Lung (tissue), 17 donors: ENCODE measurements at places on chromosomes 7 and 10.

DNA sequence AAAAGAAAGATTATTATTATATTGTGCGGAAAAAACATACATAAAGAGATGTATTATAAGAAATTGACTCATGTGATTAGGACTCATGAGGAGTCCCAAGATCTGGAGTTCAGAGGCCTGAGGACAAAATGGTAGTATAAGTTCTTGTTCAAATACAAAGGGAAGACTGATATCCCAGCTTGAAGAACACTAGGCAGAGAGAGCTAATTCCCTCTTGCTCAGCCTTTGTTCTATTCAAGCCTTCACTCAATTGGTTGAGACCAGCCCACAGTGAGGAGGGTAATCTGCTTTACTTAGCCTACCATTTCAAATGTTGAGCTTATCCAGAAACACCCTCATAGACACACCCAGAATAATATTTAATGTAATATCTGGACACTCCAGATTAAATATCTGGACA, 1683.8 kb downstream of the REEP3 start:
- H3K27ac ChIP-seq: no peak overlapping the region
- H3K4me1 ChIP-seq: no peaks in the 10 kb centered on the region
- H3K36me3 ChIP-seq: no peaks in the 10 kb centered on the region
- no peaks in the 10 kb centered on the region for H3K27me3 ChIP-seq
- no peak overlapping the region for H3K4me3 ChIP-seq
- no peak for DNase-seq

DNA sequence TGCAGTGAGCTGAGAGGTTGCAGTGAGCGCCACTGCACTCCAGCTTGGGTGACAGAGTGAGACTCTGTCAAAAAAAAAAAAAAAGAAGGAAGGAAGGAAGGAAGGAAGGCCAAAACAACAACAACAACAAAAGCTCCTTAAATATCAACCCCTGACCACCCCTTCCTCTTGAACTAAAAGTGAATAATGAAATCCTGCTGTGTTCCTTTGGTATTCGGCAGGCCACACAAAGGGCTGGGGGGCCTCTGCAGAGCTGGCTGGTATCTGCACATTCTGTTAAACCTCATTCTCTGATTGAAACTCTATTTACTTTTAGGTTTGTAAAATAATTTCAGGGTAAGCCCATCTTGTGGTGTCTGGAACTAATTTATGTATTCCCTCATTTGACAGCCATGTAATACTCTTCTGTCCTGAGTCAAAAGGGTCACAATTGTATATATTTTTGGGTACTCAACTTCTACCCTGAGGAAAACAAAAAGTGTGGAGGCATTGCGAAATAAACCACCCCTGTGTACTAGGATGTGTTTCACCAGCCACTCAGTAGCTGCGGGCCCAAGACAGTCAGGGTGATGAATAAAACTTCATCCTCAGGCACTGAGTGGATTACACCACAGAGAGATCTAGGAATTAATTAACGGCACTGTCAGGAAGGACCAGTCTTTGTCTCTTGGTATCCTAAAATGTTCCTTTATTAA, 446.4 kb upstream of the PFKP start:
- no peak overlapping the region for H3K4me3 ChIP-seq
- no peaks in the 10 kb centered on the region for H3K36me3 ChIP-seq
- peaks cover 4% of the 10 kb centered on the region for H3K27me3 ChIP-seq

DNA sequence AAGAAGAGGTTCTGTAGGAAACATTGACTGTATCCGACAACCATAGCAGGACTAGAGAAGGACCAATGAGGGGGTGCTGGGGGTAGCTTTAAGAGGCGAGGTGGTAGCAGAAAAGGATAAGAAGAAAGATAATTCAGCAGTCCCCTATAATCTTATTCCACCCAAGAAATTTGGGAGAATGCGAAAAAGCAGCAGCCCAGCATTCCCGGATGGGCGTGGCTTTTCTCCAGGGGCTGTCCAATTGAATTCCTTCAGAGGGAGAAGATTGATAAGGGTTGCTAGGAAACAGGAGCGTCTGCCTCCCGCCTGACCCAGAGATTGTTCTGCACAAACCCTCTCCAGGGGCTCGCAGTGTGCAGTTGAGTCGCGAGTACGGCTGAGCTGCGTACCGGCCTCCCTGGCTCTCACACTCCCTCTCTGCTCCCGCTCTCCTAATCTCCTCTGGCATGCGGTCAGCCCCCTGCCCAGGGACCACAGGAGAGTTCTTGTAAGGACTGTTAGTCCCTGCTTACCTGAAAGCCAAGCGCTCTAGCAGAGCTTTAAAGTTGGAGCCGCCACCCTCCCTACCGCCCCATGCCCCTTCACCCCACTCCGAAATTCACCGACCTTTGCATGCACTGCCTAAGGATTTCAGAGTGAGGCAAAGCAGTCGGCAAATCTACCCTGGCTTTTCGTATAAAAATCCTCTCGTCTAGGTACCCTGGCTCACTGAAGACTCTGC, at the start of gene GRM3:
GRM3 (plus strand) TSS at position 349 of the 721 bp plus-strand sequence. CDS start 121,237 bp downstream, outside the sequence.
- H3K36me3 ChIP-seq: no peaks in the 10 kb centered on the region
- DNase-seq: peak; percentile 68
- H3K4me3 ChIP-seq: no peak within 1 kb of the TSS
- H3K27me3 ChIP-seq: peaks cover 38% of the 10 kb centered on the region
- peaks cover 21% of the 10 kb centered on the region for H3K4me1 ChIP-seq

- H3K4me1 ChIP-seq: no peaks in the 10 kb centered on the region
- no peak for DNase-seq
- peaks cover 7% of the 10 kb centered on the region for H3K36me3 ChIP-seq
- no peaks in the 10 kb centered on the region for H3K27me3 ChIP-seq
- no peak overlapping the region for H3K4me3 ChIP-seq
Measured at GRCh38 chr7:99422625-99423024, 13.9 kb downstream of the BUD31 start.

DNA sequence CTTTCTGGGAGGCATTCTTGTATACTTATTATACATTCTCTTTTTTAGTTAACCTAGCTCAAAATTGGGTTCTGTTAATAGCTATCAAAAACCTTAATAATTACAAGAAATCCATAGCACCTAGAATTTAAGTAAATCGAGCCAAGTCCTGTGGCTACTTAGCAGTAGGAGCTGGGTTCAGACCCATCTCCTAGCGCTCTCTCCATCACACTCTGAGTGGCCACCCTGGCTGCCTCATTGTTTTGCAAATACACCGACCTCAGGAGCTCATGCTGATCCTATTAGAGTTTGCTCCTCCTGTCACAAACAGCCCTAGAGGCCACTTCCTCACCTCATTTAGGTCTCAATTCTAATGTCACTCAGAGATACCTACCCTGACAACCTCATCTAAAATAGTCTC, 46.2 kb upstream of the OSBPL3 start:
- H3K27ac ChIP-seq: no peak overlapping the region
- no peak for DNase-seq
- no peak overlapping the region for H3K4me3 ChIP-seq
- H3K36me3 ChIP-seq: no peaks in the 10 kb centered on the region
- no peaks in the 10 kb centered on the region for H3K27me3 ChIP-seq

DNA sequence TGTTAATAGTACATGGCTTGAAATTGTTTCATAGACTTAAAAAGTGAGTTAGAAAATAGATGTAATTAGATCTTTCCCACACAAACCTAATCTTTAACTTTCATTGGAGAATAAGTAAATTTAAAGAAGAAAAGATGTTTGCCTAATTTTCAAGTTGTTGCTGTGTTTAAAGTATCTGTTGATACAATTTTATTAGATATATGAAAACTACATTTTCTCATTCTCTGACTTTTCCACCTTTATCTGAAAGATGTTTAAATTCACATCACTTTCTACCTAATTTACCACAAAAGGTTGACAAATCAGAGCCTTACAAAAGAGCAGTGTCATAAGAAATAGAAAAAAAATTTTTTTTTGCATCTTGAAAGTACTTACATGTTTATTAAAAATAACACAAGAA, 45.8 kb downstream of the SHOC2 start:
- no peaks in the 10 kb centered on the region for H3K36me3 ChIP-seq
- H3K4me3 ChIP-seq: no peak overlapping the region
- no peak for DNase-seq
- H3K27ac ChIP-seq: no peak overlapping the region

DNA sequence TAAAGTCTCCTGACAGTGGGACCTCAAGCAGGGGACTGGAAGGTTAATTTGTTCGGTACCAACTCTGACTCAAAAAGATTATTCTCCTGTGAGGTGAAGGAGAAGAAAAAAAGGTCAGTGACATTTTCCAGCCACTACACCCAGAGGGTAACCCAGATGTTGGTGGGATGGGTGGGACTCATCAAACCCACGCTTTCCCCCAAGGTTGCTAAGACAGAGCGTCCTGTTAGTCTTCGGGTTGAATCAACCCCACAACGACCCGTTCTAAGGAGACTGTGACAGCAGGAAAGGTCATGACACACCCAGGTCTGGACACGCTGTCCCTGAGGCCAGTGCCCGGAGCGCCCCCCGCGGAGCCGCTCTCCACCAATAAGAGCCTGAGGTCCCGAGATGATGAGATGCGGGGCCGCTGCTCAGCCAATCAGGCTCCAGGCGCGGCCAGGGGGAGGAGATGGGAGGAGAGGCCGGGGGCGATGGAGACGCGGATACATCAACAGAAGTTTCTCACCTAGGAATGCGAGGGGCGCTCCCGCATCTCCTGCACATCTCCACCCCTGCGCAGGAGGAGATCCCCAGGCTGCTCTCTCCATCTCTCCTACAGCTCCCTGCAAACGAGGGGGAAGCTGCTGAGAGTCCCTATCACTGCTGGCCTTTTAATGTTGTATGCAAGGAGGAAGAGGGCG, at the start of gene WNT16:
WNT16 (plus strand) TSS at position 493 of the 683 bp plus-strand sequence. CDS start 293 bp downstream, outside the sequence.
- H3K27ac ChIP-seq: no peak within 1 kb of the TSS
- no peak for DNase-seq
- no peak within 1 kb of the TSS for H3K4me3 ChIP-seq
- no peaks in the 10 kb centered on the region for H3K4me1 ChIP-seq
- peaks cover 52% of the 10 kb centered on the region for H3K27me3 ChIP-seq
- no peaks in the 10 kb centered on the region for H3K36me3 ChIP-seq

GRCh38 chr7:76069238-76069638, 21.3 kb downstream of the MDH2 start:
- H3K4me3 ChIP-seq: no peak overlapping the region
- H3K27me3 ChIP-seq: no peaks in the 10 kb centered on the region
- DNase-seq: peak; percentile 76
- peaks cover 31% of the 10 kb centered on the region for H3K36me3 ChIP-seq
- no peaks in the 10 kb centered on the region for H3K4me1 ChIP-seq

DNA sequence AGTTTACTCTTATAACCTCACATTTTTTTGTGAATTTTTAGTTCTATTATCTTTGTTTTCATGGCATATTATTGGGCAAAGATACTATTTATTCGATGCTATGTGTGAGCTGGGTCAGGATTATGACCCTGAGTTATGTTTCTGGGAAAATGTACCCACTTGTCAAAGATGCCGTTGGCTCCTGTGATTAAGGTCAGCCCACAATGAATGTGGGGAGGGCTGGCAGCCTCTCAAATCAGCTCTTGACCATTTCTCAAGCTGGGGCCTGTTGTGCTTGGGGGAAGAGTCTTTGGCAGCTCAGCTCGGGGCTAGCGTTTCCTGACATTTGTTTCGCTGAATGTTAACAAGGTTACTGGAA, 97.5 kb downstream of the TCF7L2 start:
- H3K27me3 ChIP-seq: no peaks in the 10 kb centered on the region
- peak overlapping the region; percentile 66 for H3K27ac ChIP-seq
- no peaks in the 10 kb centered on the region for H3K36me3 ChIP-seq
- DNase-seq: no peak
- no peak overlapping the region for H3K4me3 ChIP-seq
- H3K4me1 ChIP-seq: peaks cover 5% of the 10 kb centered on the region

DNA sequence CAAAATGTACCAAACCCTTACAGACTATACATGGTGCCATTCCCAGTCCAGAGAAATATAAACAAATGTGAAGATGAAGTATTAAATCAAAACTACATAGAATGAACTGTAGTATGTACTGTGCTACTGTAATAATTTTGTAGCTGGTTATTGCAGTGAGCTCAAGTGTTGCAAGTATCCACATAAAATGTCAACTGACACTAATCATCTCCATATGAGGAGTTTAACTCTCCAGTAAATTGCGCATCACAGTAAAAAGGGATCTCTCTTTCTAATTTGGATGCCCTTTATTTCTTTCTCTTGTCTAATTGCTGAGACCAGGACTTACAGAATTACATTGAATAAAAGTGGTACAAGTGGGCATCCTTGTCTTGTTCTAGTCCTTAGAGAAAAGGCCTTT, 165.5 kb downstream of the CPED1 start:
- no peak for DNase-seq
- H3K27me3 ChIP-seq: no peaks in the 10 kb centered on the region

DNA sequence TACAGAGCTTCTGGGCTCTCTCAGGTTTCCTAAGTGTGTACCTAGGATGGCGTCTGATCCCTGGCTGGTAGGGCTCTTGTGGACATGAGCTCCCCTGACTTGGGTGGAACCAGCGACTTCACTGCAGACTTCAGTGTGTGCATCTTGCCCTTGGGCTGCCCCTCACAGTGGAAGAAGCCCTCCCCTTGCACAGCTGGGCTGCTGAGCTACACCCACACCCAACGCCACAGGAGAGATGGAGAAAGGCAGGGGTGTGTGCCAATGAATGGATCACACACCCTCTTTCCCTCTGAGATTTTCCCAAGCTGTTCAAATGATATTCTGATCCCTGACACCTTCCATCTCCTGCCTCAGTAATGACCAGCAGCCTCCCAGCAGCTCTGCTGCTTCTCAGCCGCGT, 296.7 kb downstream of the GFRA1 start:
- no peaks in the 10 kb centered on the region for H3K27me3 ChIP-seq
- H3K27ac ChIP-seq: no peak overlapping the region
- DNase-seq: no peak
- H3K36me3 ChIP-seq: no peaks in the 10 kb centered on the region
- H3K4me1 ChIP-seq: no peaks in the 10 kb centered on the region

DNA sequence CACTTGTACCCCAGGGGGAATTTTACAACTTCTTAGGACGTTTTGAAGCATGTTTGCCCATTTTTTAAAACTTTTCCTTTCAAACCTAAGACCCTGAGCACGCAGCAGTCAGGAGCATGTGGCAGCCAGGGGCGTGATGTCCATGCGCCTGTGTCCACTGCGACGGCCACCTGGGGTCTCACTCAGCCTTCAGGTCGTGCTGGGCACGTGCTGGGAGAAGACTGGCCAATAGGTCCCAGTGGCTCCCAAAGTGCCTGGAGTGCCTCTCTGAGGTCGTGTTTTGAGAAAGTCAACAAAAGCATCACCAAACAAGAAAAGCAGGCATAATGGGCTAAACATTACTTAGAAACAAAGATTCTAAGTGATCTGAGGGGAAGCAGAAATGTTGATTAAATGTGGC, 14.8 kb downstream of the LRRC27 start:
- no peak overlapping the region for H3K4me3 ChIP-seq
- no peaks in the 10 kb centered on the region for H3K4me1 ChIP-seq
- H3K27ac ChIP-seq: no peak overlapping the region
- H3K27me3 ChIP-seq: no peaks in the 10 kb centered on the region

DNA sequence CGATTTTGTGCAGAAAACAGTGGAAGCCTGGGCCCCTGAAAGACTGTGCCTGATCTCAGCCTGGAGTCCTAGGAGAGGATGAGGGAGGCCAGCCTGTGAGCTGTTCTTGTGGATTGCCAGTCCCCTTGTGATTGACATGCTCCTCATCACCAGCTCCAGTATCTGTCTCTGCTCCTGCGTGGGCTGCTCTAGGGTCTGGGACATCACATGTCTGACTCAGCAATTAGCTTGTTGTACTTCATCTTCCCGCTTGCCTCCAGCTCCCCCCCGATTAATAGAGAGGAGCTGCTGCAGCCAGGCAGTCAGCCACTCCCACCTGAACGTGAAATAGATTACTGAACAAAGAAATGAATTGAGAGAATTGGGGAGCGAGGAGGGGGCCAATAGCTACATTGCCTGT, 99.6 kb upstream of the TBX20 start:
- no peak overlapping the region for H3K27ac ChIP-seq
- DNase-seq: no peak
- no peaks in the 10 kb centered on the region for H3K36me3 ChIP-seq
- no peaks in the 10 kb centered on the region for H3K27me3 ChIP-seq

- no peak overlapping the region for H3K4me3 ChIP-seq
- no peak for DNase-seq
- no peaks in the 10 kb centered on the region for H3K4me1 ChIP-seq
- H3K27ac ChIP-seq: no peak overlapping the region
Measured at GRCh38 chr7:81694711-81695110, 75.1 kb downstream of the HGF start.
